DMS79 treated with DMSO at 0.1 percent for 48 hours (cell line): ENCODE measurements at places on chromosomes 16 and 17.

GRCh38 chr16:83949724-83950001, 3.4 kb upstream of the OSGIN1 start:
- no peak for DNase-seq

DNA sequence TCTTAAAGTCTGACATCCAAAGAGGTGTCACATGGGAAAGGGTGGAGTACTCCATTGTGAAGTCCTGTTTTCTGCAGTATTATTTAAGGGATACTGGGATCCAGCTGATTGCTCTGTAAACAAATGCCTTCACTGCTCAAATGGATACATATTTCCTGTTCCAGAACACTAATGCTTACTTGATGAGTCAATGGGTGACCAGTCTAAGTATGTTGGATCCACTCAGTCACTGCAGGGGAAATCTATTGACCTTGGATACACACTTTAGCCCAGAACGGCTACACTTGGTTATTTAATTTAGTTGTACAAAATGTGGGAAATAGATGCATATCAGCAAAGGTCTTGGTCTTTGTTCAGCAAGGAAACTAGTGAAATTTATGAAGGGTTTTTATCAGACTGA, 261.4 kb downstream of the MAP2K4 start:
- no peak for DNase-seq

- DNase-seq, result peak; percentile 72
Observed at GRCh38 chr16:67396159-67397035, 3.1 kb upstream of the TPPP3 start.

DNA sequence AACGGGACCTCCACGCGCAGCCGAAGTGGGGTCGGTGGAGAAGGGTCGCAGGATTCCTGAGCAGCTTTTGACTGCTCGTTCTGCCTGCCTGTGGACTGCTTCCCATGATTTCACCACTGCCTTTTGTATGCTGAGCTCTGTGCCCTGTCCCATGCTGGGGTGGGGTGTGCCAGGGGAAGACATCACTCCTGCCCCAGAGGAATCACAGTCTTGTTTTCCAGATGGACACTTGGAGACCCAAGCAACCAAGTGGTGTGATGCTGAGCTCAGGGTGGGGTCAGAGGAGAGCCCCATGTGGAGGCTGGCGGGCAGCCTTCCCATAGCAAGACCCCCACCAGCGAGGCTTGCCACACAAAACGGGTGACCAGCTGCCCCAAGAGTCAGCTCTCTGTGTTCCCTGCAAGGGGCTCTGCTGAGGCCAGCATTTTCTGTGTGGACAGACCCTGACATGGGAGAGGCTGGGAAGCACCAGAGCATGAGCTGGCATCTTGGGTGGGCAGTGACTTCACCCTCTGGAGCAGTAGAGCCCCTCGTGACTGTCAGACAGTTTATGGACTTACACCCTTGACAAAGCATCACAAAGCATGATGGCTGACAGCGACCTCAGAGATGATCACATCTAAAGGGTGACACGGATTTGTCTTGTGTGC, 111.9 kb downstream of the GNAO1 start:
- DNase-seq, result no peak

GRCh38 chr17:78330570-78331224, 29.2 kb downstream of the SOCS3 start:
- no peak for DNase-seq

DNA sequence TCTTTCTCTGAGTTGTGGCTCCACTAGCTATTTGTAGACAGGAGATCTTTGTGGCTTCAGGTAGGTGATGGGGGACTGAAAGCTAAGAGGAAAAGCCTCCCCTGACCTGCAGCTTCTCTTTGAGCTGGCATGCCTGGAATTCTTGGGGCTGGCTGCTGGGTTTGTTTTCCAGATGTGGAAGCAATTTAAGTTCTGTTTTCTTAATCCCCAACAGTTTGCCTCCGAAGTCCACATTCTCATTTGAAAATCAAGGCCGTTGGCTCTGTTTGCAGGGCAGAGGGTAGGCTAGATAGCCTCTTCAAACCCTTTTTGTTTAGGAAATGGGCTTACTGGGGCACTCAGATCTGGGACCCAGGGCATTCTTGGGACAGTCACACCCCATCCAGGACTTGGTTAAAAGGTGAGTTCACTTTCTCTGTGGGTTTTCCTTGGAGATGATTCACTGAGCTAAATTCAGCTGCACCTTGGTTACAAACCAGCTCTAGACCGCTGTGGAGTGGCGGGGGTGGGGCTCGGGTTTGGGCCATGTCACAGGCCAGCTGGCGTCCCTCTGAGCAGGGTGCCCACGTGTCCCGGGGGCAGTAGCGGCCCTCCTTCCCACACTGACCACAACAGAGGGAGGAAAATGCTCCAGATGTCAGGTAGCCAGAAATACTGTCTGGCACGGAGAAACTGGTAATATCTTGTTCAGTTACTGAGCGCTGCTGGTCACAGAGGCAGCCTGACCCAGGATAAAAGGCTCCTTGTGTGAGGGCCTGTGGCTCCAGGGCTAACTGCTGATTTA, 108.5 kb downstream of the RAB11FIP4 start:
- DNase-seq, result peak; percentile 42

- peak; percentile 16 for DNase-seq
Observed at GRCh38 chr17:45394913-45395568, 37.6 kb downstream of the ARHGAP27 start.

- DNase-seq, result no peak
Observed at GRCh38 chr16:17224879-17225281, 245.9 kb downstream of the XYLT1 start.

- no peak for DNase-seq
Observed at GRCh38 chr16:14275934-14276333, 204.8 kb downstream of the MRTFB start.
